ENCODE measurements at places on chromosomes 3 and 15.

DNA sequence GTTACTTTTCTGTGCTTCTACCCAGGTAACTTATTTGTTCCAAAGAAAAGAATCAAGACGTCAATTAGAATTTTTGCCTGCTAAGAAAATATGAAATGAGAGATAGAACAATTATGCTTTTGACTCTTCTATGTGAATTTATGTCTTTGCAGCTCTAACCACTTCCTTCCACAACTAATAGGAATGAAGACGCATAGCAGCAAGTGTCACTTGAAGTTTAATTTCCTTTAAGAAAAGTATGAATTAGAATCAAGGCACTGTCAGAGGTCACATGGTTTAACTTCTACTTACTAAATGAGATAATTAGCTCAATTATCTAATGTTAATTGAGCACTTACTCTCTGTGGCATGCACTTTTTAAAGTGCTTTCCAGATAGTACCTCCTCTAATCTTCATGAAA, 3.3 kb downstream of the WDR49 start:
- DNase-seq = no peak

DNA sequence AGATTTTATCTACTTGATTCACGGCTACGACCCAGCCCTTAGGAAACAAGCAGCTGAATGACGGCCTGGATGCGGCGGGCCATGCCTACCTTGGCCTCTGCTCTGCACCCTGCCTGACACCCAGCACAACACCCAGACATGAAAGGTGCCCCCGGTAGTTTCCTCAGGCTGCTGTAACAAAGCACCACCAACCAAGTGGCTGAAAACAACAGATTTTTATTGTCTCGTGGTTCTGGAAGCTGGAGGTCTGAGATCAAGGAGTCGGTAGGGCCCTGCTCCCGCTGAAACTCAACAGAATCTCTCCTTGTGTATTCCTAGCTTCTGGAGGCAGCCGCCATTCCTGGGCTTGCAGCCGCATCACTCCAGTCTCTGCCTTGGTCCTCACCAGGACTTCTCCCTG, 111.7 kb downstream of the ADCY5 start:
- DNase-seq = no peak

DNA sequence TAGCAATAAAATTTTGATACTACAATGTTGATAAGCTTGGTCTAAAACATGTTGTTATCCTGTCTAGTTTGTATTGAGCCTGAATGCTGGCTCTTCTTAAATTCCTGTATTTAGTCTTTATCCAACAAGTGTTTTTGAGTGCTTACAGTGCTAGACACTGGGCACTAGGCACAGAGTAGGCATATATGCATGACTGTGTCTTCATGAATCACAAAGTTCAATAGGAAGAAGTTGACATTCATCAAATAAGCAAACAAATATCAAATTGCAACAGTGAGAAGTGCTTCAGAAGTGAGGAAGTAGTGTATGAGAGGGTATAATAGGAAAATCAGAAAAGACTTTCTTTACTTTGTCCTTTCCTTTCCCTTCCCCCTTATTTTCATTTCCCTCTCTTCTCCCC, 6.8 kb downstream of the CD96 start:
- DNase-seq = no peak

- DNase-seq = no peak
Measured at GRCh38 chr3:11331101-11331500, 58.9 kb downstream of the ATG7 start.

GRCh38 chr3:84985795-84986194, 27.0 kb downstream of the CADM2 start:
- no peak for DNase-seq

GRCh38 chr3:191963182-191963581, 502.2 kb downstream of the PYDC2 start:
- DNase-seq = no peak

DNA sequence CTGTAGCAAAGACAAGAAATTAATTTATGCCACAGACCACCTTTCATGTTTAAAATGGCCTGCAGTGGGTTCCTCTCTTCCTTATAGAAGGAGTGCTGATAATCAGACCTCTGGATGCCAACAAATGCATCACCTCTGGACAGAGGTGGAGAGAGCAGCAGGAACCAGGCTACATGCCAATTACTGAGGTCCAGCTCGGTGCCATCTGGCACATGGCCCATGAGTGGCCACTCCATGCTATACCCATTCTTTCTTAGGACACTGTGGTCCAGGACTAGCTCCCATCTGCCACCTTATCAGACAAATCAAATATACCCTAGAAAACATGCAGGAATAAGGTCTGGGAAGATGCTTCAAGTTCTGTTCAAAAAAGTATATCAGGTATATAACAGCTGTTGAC, 60.7 kb downstream of the TBC1D2B start:
- DNase-seq = no peak

DNA sequence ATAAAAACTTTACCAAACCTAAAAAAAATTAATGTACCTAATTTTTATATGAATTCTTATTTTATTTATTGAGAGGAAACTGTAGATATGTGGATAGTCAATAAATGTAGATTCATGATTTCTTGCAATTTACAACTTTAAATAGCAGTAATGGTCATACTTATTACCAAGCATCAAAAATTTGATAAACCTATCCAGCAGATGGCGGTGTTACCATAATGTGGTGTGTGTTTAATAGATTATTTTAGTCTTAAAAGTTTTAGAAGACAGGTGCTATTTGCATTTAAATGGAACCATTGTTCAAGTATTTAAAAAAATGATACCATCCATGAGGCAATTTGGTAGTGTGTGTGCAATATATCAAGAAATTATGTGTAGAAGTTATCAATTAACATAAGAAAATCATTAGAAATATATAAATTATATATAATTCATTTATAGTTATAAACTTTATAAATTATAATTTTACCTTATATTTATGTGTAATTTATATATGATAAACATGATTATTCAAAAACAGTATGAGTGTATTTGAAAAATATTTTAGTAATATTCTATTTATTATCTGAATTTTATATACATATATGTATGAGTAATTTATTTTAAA, 176.0 kb upstream of the BCHE start:
- no peak for DNase-seq

DNA sequence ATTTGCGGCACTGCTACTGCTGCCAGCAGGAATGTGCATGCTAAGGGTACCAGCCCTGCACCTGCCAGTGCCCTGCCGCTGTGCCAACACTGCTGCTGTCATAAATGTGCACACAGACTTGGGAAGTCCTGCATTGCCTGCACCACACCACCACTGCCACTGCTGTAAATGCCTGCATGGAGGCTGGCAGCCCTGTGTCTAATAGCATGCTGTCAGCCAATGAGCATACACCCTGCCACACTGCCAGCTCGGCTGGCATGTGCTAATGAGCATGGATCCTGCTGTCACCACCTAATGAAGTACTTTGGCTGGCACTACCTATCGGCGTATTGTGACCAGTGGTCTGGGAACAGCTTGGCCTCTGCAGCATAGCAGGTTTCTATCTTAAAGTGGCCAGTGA, 981.8 kb upstream of the GBE1 start:
- no peak for DNase-seq

- DNase-seq = no peak
Measured at GRCh38 chr3:15207836-15208504, 1.9 kb downstream of the CAPN7 start.

- DNase-seq = no peak
Measured at GRCh38 chr3:65905771-65906170, 132.9 kb downstream of the MAGI1 start.

GRCh38 chr3:24498391-24498790, 3.7 kb upstream of the THRB start:
- DNase-seq = no peak

- DNase-seq = peak; percentile 56
Measured at GRCh38 chr3:138935863-138936740, 10.8 kb downstream of the FOXL2 start.

- no peak for DNase-seq
Measured at GRCh38 chr3:17339132-17339575, 403.3 kb downstream of the TBC1D5 start.

GRCh38 chr3:71495708-71496472, 87.6 kb downstream of the FOXP1 start:
- DNase-seq = no peak

DNA sequence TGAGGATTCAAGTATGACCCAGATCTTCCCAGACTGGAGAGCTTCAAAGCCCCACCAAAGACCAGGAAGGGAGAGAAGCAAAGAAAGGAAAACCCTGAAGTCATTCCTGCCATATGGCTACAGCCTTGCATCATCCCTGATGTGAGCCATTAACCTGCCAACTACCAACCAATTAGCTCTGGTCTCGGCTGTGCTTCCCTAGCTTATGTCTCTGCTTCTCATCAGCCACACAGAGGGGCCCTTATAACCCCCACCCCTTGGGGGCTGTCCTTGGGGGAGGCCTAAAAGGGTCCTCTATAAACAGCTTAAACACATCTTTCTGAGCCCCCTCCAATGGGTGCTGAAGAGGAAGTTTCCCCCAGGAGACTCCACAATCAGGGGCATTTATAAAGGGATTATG, 52.8 kb downstream of the NOX5 start:
- DNase-seq = no peak

GRCh38 chr3:72836416-72836815, 11.8 kb downstream of the SHQ1 start:
- DNase-seq = no peak

DNA sequence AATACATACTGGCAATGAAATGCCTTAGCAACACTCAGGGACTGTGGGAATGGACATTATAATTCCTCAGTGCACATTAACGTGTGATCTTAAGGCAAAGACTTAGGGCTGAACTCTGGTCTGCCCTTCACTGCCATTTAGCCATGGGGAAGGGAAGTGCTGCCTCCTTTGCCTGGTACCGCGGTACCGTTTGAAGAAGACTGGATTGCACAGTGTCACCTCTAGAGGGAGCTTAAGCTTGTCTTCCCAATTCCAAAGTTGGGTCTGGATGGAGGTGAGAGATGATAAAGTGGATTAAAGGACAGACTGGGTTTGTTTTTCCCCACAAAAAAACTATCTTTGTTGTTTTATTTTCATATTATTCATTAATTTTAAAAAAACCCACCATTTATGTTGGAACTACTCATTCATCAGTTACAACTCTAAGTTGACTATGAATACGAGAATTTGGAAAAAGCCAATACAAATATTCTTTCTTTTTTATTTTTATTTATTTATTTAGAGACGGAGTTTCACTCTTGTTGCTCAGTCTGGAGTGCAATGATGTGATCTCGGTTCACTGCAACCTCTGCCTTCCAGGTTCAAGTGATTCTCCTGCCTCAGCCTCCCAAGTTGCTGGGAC, 60.0 kb upstream of the SYN2 start:
- DNase-seq = no peak

DNA sequence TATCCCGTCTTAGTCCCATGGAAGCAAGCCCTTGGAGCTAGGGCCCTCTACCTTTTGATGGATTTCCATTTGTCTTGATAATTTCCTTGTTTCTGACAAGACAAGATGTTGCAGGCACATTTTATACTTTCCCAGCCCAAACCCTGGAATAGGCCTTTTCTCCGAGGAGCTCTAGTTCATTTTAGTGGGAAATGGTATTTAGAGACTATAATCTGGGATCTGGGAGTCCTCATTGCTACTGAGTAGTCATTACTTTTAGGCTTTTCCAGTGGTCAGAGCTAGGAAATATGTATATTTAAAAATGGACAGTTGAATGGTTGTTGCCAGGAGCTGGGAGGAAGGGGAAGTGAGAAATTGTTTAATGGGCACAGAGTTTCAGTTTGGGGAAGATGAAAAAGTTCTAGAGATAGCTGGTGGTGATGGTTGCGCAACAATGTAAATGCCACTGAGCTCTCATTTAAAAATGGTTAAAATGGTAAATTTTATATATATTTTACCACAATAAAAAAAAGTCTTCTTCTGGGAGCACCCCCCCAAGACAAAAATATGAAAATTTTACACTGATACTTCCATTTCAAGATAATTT, 31.6 kb downstream of the MLH1 start:
- DNase-seq = no peak

DNA sequence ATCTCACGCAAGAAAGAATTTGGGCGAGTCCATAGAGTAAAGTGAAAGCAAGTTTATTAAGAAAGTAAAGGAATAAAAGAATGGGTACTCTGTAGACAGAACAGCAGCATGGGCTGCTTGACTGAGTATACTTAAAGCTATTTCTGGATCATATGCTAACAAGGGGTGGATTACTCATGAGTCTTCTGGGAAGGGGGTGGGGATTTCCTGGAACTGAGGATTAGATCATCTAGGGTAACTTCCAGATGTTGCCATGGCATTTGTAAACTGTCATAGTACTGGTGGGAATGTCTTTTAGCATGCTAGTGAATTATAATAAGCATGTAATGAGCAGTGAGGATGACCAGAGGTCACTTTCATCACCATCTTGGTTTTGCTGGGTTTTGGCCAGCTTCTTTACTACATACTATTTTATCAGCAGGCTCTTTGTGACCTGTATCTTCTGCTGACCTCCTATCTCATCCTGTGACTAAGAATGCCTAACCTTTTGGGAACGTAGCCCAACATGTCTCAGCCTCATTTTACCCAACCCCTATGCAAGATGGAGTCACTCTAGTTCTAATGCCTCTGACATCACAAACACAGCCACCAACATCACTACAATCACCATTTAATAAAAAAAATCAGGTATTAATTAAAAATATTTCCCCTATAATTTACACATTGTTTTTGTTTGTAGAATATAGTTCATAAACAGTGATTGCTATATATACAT, 890.7 kb upstream of the EPHA6 start:
- DNase-seq = no peak

DNA sequence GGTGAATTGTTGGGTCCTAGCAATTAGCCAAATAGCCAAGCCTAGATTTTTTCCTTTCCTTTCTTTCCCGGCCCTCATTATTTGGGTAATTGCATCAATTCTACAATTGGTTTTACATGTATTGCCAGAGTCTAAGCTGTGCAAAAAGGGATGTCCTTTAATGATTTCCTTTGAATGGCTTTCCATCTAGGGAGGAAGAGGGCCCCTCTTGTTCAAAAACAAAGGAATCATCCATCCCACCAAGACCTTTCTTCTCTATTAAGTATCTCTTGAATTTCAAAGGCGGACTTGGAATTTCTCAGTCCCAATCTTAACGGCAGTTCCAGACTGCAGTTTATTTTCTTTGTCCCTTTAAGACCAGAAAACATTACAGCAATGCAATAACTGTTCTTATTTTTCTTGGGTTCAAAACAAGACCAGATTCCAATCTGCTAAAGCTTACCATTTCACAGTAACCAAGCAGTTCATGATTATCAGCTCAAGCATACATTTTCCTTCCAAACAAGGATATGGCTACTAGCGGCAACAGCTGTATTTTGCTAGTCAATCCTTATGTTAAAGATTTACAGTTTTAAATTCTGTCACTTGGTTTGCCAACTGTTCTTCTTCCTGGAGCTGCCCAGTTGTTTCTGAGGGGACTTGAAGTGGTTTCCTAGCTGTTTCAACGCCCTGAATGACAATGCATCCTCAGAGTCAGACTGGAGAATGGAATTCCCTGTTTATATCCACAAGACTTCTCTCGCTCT, 91.4 kb upstream of the LRIG1 start:
- no peak for DNase-seq

- no peak for DNase-seq
Measured at GRCh38 chr3:127535106-127535785, 55.3 kb downstream of the TPRA1 start.

DNA sequence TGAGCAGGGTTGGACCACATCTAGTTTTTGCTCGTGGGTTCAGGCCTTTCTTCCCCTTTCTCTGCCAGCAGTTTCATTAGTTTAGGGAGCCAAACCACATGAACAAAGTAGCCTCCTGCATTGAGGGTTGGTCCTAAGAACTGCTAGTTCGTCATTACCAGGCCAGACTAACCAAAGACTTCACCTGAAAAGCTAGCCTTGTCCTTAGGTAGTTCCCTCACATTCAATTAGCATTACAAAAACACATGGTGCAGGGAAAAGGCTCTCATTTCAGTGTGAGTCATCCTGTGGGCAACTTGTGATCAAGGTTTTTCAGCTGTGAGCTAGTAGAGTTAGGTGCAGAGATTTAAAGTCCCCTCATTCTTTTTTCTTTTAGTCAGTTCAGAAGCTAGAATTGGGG, 279.3 kb upstream of the CTNNB1 start:
- DNase-seq = no peak

Measured in activated T-helper 9 cell treated with anti-CD3 and anti-CD28 coated beads, Interleukin-2, amount 50 U/mL, for 16 hours (primary cell).